ENCODE measurements at places on chromosomes 13 and 19.

DNA sequence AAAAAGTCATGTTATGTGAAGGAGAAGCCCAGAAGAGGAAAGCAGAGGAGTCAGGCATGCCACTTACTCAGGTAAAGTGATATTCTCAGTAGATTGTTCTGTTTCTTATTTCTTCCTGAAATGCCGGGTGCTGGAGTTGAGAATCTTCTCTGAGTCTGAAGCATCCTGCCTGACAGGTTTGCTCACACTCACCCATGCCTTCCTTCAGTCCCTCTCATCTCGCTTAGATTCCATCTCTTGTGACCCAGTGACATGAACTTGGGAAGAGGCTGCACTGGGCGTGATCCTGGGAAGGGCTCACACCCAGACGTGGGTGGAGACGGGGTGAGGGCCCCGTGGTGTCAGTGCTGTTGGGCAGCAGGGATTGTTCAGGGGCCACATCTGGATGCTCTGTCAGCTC lies 8.1 kb downstream of the ZNF766 start:
- DNase-seq = no peak

DNA sequence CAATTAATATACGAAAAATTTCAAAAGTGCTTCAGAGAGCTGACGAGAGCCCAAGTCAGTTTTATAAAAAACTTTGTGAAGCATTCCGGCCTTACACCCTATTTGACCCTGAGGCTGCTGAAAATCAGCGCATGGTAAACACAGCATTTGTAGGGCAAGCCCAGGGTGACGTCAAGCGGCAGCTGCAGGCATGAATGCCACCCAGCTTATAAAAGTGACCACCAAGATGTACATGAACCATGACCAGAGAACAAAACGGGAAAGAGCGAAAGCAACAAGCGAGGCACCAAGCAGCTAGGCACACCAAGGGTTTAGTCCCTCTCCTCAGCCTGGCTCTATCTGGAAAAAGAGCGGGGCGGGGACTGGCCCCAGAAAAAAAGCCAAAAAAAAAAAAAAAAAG lies 6.0 kb downstream of the SIGLEC11 start:
- no peak for DNase-seq

DNA sequence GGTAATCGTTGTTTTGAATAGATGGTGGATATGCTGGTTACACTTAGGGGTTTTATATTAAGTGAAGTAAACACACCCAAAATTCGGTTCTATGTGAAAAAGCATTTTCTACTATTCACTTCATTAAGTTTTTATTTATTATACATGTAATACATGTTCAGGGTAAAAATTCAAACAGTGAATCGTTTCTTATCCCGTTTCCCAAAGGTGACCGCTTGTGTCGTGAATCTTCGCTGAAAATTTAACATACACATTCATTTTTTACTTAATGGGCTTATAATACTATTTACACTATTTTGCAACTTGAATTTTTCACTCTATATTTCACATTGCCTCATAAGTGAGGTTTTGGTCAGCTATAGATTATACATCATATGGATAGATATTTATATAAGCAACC lies 24.5 kb downstream of the IPO5 start:
- DNase-seq = no peak

DNA sequence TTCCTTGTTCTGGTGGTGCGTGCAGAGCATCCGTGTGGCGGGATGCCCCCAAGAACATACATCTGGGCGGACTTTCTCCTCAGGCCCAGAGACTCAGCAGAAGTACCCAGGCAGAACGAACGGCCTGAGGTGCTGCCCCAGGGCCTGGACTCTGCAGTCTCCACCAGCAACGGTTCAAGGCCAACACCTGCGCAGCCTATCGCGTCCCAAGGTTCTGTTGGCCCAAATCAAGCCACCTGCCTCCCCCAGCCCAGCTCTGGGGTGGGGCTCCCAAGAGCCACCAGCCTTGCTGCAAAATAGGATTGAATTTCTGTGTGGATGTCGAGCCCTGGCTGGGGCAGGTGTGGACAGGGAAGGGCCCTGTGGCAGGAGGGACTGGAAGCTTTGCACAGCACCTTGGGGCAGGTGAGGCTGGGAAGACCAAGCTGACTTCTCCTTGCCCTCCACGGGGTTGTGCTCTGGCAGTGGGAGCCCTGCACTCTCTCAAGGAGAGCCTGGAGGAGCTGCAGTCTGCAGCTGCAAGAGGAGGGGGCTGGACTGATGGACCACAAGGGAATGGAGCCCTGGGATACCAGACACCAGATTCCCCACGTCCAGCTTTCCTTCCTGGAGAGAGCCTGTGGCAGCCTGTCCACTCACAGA lies 146.9 kb downstream of the ZNF536 start:
- DNase-seq = no peak

GRCh38 chr19:28521614-28522544 lies 691.1 kb downstream of the UQCRFS1 start:
- no peak for DNase-seq

- no peak for DNase-seq
Observed at GRCh38 chr13:75178436-75178835, 303.5 kb downstream of the TBC1D4 start.

DNA sequence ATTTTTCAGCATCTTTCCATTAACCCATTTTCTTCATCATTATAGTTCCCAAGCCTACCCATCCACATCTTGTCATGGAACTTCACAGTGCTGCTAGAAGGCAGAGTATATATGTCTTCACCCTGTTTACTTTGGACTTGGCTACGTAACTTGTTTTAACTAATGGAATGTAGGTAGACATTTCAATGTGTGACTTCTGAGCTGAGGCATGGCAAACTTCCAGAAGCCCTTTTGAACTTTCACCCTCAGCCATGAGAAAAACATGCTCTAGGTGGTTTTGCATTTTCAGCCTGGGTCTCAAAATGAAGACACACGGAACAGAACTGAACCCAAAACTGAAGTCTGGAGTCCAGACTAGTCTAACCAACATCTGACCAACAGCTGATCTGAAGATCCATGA lies 3.2 kb downstream of the TEX30 start:
- DNase-seq = no peak

DNA sequence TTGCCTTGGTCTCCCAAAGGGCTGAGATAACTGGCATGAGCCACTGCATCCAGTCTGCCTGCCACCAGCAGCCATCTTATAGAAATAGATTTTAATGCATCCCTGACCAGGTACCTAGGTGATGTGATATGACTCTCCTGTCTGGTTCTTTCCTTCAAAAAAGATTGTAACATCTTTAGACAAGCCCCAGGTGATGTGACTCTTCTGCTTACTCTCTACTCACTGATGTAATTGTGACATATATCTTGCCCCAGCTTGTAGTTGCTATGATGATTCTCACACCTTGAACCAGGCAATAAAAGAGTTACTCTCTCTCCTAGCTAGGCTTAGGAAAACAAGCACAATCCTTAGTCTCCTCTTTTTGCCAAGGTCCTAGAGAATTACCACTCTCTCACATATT lies 30.6 kb upstream of the ZNF681 start:
- DNase-seq = no peak

DNA sequence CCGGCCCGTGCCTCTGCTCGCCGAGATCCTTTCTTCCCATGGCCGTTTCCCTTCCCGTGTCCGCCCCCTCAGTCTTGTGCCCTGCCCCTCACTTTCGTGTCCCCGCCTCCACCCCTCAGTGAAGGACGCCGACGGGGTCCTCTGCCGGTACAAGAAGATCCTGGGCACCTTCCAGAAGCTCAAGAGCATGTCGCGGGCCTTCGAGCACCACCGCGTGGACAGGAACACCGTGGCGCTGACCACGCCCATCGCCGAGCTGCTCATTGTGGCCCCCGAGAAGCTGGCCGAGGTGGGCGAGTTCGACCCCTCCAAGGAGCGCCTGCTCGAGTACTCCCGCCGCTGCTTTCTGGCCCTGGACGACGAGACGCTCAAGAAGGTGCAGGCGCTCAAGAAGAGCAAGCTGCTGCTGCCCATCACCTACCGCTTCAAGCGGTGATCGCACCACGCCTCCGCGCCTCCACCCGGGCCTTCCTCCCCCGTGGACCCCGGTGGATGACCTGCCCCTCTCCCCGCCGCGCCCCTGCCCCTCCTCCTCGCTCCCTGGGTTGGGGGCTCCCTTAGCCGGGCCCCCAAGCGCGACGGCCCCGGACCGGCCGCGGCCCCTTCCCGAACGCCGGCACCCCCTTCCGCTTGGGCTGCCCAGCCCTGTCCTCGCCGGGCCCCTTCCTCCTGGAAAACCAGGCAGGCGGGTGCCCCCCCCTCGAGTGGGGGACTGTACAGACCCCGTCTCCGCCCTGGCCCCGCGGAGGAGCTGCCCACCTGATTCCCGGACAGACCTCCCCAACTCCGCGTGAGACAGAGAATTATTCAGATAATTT lies 2.3 kb upstream of the U2AF2 start:
- DNase-seq = no peak

- no peak for DNase-seq
Observed at GRCh38 chr19:34578173-34578572, 96.6 kb downstream of the WTIP start.

- no peak for DNase-seq
Observed at GRCh38 chr19:6007866-6008265, 29.9 kb upstream of the RANBP3 start.

DNA sequence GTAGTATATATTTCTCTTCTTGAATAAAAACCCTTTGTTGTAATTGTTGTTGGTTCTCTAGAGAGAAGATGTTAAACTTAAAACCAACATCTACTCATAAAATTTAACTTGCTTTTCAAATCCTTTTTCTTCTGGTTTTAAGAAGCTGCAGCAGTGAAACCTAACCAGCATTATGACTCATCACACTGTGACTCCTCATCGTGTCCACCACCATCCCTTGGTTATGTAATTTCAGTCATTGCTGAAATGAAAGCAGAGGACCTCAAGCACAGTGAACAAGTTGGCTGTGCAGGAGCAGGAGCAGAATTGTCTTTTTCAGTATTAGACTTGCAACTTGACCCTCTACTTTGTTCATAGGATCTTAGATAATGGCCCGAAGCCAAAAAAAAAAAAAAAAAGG lies 64.9 kb upstream of the HTR2A start:
- no peak for DNase-seq

DNA sequence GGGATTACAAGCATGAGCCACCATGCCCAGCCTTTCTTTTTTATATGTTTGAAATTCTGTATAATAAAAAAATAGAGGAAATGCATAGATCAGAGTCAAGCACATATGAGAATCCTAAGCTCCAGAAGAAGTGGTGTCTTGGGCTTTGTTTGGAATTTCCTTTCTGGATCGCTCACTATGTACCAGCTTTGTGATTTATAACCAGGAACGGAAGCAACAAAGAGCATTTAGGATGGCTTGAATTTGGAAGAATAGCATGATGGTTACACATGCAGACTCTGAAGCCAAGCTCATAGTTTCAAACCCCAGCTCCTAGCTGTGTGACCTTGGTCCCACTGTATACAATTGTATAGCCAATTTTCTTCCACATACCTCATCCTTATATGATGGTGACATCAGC lies 28.0 kb upstream of the SLC15A1 start:
- DNase-seq = no peak

DNA sequence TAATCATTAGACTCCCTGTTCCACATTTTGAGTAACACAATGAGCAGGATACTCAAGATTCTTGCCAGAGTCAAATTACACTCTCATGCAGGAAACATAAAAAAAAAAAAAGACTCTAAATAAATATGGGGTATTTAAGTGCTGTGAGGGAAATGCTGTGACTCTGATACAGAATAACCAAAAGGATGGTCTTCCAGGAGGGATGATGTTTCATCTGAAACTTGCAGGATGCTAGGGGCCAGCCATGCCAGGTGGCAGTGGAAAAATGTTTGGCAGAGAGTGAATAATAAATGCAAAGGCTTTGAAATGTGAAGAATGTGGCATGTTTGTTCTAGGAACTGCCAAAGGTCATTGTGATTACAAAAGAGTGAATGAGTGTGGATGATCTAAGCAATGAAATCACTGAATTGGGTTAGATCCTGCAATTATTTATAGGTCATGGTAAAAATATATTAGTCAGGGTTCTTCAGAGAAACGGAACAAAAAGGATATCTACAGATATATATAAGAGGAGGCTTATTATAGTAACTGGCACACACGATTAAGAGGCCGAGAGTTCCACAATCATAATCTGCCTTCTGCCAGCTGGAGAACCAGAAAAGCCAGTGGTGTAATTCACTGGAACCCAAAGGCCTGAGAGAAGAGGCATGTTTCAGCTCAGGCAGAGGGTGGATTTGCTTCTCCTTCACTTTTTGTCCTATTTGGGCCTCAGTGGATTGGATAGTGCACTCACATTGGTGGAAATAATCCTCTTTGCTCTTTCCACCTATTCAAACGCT lies 1832.8 kb upstream of the MIR17HG start:
- DNase-seq = no peak

DNA sequence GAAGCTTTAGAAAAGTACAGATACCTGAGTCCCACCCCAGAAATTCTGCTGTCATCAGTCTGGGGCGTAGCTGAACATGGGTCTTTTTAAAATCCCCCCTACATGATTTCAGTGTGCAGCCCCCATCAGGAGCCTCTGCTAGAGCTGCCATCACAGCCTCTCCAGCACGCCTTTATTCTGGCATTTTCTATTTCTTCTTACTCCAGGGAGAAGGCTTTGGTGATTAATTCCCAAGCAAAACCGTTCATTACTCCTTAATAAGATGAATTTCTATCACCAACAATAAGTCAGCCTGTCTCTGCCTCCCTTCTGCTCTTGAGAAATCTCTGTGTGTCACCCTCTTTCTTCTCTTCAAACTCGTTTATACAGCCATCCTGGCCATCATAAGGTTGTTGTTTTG lies 160.3 kb downstream of the KATNAL1 start:
- no peak for DNase-seq

DNA sequence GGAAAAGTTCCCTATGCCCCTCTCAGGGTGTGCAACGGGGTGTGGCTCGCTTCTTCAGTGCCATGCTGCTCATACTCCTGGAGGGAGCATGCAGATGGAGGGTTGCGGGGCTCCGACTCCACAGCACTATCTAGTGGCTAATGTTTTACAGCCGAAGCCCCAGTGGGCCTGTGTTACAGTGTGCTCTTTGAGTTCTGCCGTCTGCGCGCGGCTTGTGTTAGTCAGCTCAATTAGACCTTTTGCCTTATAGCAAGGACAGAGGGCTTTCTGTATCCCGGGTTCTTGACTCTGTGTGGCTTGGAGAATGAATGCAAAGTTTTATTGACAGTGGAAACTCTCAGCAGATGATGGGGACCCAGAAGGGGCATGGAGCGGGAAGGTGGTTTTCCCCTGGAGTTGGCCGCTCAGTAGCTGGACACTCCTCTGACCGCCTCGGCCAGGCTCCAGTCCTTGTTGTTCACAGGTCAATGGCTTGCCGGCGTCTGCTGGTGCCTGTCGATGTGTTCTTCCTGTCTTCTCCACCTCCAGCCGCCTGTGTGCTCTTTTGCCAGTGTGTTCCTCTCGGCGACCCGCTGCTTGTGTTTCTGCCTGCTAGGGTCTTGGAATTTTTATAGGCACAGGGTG lies 383.4 kb downstream of the LMO7 start:
- DNase-seq = no peak

GRCh38 chr13:24459234-24459633 lies 53.3 kb downstream of the PARP4 start:
- DNase-seq = no peak
